ENCODE measurements at places on chromosomes 13 and 19. TPM values are rescaled to one million over a fixed set of nuclear protein-coding genes. Genes with fewer than 3 reads are reported as not detected.

DNA sequence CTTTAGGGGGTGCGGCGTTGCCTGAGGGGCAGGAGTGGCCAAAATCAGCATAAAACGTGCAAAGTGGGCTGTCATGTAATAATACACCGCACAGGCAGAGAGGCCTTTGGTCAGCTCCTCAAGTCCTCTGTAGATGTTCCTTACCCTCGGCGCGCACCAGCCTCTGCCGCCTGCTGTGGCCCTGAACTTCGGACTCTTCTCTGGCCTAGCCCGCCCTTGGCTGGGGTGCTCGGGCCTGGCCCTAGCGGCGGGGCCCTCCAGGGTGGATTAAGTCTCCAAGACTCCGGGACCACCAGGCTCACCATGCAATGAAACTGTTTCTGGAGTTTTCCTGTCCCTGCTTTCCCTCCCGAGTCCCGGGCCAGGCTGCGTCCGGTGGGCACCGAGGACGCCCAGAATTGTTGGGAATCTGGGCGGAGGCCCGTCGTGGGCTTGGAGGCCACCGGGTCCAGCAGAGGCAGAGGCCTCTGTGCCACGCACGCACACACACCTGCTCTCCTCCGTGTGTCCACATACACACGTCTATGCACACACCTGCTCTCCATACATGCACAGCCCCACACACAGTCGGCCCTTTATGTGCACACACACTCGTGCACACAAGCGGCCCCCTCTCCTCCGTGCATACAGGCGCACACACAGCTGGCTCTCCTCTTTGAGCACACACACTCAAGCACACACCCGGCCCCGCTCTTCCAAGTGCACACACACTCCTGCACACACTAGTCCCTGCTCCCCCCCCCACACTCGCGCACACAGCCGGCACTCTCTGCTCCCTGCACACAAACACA is 1.5 kb upstream of the TFDP1 start:
- no peak for DNase-seq
- peak overlapping the region; percentile 79 for H3K4me3 ChIP-seq
- peaks cover 13% of the 10 kb centered on the region for H3K27me3 ChIP-seq
- peaks cover 17% of the 10 kb centered on the region for H3K36me3 ChIP-seq
- H3K27ac ChIP-seq = no peak overlapping the region

- peaks cover 18% of the 10 kb centered on the region for H3K27me3 ChIP-seq
- H3K27ac ChIP-seq = no peak overlapping the region
- DNase-seq = no peak
- peaks cover 42% of the 10 kb centered on the region for H3K4me1 ChIP-seq
- H3K36me3 ChIP-seq = peaks cover 3% of the 10 kb centered on the region
- peak overlapping the region; percentile 81 for H3K4me3 ChIP-seq
These were observed 985 bp upstream of the KCNK6 start for GRCh38 chr19:38318660-38319059.

- no peaks in the 10 kb centered on the region for H3K36me3 ChIP-seq
- no peak for DNase-seq
- peaks cover 27% of the 10 kb centered on the region for H3K4me1 ChIP-seq
- no peak overlapping the region for H3K27ac ChIP-seq
These were observed 49.4 kb downstream of the SACS start for GRCh38 chr13:23384111-23384510.

DNA sequence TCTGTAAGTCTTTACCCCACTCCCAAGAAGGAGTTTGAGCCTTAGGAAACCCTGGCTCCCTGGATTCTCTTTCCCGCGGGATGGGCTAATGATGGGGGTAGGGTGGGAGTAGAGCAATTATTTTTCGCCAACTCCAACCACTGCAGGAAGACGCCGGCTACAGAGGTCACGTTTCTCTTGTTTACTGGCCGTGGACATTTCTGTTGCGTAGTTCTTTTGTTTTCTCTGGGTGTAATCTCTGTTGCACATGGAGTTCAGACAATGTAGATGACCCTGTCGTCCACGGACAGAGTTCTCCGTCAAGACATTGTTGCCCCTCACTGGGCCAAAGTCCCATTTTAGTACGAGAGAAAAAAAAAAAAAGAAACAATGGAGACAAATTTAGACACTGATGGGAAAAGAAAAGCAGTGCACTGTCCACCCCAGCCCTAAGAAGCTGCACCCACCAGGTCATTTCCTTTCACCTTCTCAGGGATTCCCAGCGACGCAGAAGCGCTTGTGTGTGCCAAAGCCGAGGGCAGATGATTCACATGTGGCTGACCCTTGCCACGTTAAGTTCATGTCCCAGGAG is 133.9 kb upstream of the ARGLU1 start:
- H3K4me1 ChIP-seq = peaks cover 44% of the 10 kb centered on the region
- no peak for DNase-seq
- H3K27ac ChIP-seq = peak overlapping the region; percentile 55
- no peaks in the 10 kb centered on the region for H3K36me3 ChIP-seq
- H3K27me3 ChIP-seq = peaks cover 4% of the 10 kb centered on the region

- peaks cover 2% of the 10 kb centered on the region for H3K27me3 ChIP-seq
- DNase-seq = no peak
- peaks cover 33% of the 10 kb centered on the region for H3K36me3 ChIP-seq
- H3K27ac ChIP-seq = no peak overlapping the region
These were observed 2.9 kb upstream of the DCUN1D2 start for GRCh38 chr13:113493315-113493951.

- H3K4me3 ChIP-seq = no peak overlapping the region
- DNase-seq = no peak
- peaks cover 18% of the 10 kb centered on the region for H3K4me1 ChIP-seq
- peaks cover 35% of the 10 kb centered on the region for H3K27me3 ChIP-seq
These were observed 11.0 kb downstream of the CYTH2 start for GRCh38 chr19:48480183-48480557.

DNA sequence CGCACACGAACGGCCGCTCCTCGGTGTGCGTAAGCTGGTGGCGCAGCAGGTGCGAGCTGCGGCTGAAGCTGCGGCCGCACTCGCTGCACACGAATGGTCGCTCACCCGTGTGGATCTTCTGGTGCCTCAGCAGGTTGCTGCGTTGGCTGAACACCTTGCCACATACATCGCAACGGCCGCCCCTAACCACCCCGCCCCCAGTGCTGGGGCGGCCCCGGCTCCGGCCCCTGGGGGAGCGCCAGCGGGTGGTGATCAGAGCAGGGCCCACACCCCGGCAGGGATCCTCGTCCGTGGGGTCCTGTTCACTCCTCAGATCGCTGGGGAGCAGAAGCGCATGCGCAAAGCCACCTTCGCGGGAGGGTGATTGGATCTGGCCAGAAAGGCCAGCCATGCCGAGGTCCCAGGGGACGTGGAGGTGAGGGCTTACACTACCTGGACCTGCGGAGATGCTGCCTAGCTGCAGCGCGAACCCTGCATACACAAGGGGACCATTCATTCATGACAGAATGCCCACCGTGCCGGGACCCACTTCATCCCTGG is 4.7 kb upstream of the UBE2M start:
- H3K36me3 ChIP-seq = peaks cover 15% of the 10 kb centered on the region

DNA sequence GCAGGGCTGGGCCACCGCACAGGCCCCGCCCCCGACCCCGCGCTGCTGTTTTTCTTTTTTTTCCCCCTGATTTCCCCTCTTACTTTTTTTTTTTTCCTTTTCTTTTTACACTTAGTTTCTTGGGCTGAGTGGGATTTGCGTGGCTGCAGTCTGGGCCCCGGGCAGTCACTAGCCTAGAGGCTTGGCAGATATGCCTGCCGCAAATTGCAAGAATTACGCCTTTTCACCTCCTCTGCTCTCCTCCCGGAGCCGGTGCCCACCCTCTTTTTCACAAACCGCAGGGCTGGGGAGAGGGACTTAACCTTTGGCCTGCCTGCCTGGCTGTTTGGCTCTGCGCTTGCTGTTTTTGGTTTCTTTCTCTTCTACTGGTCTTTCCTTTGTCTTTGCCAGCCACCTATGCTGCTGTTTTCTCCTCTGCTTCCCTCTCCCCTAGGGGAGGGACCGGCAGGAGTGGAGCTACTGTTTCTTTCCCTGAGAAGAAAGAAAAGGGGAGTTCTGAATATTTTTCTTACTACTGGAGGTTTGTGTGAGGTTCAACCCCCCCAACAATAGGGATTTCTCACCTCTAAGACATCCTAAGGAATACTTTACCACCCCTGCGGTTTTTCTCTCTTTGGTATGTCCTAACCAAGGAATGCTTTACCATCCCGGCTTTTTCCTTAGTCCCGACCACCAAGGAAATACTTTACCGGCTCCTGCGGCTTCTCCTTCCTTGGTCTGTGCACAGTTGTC is 11.0 kb downstream of the ZNF552 start:
- H3K27ac ChIP-seq = peak overlapping the region; percentile 98
- H3K36me3 ChIP-seq = peaks cover 21% of the 10 kb centered on the region
- DNase-seq = peak; percentile 53

DNA sequence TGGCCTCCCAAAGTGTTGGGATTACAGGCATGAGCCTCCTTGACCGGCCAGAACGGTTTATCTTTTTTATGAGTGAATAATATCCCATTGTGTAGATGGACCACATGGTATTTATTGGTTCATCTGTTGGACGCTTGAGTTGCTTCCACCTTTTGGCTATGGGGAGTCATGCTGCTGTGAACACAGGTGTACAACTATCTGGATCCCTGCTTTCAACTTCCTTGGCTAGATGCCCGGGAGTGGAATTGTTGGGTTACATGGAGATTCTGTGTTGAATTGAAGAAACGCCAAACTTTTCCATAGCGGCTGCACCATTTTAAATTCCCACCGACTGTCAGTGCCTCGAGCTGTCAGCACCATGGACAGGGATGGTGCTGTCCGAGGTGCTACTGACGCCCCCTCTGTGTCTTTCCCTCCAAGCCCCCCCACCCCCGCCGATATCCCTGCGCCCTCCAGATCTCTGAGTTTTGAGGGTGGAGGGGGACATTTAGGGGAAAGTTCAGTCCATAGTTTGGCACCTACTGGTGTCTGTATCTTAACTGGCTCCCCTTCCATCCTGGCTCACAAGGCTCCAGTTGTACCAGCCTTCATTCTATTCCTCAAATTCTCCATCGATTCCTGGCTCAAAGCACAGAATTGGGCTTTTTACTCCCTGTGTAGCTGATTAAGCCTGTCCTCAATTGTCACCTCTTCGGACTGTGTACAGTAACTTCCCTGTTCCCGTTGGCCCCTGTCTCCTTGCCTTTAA is 27.3 kb downstream of the PNPLA6 start:
- H3K27ac ChIP-seq = no peak overlapping the region
- peaks cover 3% of the 10 kb centered on the region for H3K27me3 ChIP-seq
- no peak for DNase-seq
- H3K4me3 ChIP-seq = peak overlapping the region; percentile 15
- peaks cover 18% of the 10 kb centered on the region for H3K36me3 ChIP-seq

GRCh38 chr19:3036119-3036976 is 7.3 kb upstream of the TLE2 start:
- peak overlapping the region; percentile 91 for H3K4me3 ChIP-seq
- DNase-seq = peak; percentile 93
- peaks cover 16% of the 10 kb centered on the region for H3K27me3 ChIP-seq
- H3K36me3 ChIP-seq = no peaks in the 10 kb centered on the region
- peaks cover 24% of the 10 kb centered on the region for H3K4me1 ChIP-seq

DNA sequence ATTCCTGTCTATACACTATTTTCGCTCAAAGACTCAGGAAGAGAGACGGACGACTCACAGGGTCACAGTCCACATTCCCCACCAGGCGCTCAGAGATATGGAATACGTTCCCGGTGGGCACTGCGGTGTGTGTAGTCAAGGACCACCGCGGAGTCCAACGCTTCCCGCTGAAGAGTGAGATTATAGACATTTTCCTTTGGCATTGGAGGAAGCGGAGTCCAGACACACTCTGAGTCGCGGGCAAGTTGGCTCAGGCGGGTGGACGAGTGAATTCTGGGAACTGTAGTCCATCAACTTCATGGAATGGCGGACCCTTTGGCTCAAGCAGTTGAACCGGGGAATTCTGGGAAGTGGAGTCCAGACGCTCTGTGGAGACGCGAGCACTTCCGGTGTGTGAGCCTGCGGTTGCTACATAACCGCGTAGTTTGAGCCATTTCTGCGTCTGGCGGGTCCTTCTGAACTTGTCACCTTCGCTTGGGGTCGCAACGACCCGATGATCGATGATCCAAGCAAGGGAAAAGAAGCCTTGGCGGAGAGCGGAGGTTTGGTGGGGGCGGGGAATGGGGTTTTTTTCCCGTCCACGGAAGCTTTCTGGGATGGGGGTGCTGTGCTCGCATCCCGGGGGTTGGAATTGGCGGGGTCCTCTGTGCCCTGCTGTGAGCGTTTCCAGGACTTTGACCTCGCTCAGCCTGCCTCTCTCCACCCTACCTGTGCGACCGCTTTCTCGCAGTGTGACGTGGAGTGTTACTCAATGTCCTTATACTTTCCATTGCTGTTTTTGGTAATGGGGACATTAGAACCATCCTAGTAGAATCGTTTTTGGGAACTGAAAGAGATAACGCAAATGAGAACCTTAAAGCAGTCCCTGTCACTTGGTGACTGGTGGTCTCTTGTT is at the start of gene ZNF230:
Gene ZNF230, plus strand, starts transcription at position 392 of the 895 bp plus-strand sequence. CDS start 4,122 bp downstream, outside the sequence.
- H3K27ac ChIP-seq = peak within 1 kb of the TSS; percentile 87
- H3K27me3 ChIP-seq = peaks cover 3% of the 10 kb centered on the region
- H3K4me3 ChIP-seq = peak within 1 kb of the TSS; percentile 99
- peak; percentile 81 for DNase-seq

GRCh38 chr19:1417681-1418495 is 10.5 kb downstream of the DAZAP1 start:
- H3K4me1 ChIP-seq = peaks cover 15% of the 10 kb centered on the region
- no peak for DNase-seq
- H3K27ac ChIP-seq = peak overlapping the region; percentile 42
- H3K36me3 ChIP-seq = peaks cover 26% of the 10 kb centered on the region
- peak overlapping the region; percentile 82 for H3K4me3 ChIP-seq

DNA sequence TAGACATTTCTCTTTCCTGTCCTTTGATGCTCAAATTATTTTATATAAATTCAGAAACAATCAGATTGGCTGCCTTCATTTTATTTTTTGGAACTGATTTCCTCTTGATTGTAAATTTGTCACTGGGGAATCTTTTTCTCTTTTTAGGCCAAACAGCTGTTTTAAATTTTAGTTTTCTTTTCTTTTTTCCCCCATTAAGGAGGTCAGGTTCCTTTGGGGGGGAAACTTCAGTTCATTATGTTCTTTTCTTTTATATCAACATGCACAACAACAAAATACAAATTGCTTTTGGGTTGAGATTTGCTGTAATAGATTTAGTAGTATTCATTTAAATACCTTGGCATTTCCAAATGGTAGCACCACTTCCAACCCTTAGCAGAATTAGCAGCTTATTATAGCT is 264.8 kb upstream of the SPRY2 start:
- H3K4me1 ChIP-seq = no peaks in the 10 kb centered on the region
- no peak overlapping the region for H3K4me3 ChIP-seq
- no peaks in the 10 kb centered on the region for H3K36me3 ChIP-seq
- no peak overlapping the region for H3K27ac ChIP-seq
- no peak for DNase-seq

DNA sequence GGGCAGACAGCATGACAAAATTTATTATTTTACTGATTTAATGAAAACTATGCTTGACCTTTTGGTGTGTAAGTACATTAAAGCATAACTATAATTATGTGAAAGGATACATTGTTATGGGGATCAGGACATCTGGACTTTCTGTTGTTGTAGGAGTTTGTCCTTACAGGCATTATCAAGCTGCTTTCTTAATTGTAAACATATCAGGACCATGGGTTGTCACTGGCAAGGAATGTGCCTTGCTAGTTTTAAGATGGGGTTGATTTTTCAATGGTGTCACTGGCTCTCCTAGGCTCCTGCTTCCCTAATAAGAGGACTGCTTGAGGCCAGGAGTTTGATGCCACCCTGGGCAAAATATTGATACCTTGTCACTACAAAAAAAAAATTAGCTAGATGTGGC is 32.6 kb downstream of the KBTBD6 start:
- no peak overlapping the region for H3K4me3 ChIP-seq
- H3K27me3 ChIP-seq = peaks cover 2% of the 10 kb centered on the region
- H3K4me1 ChIP-seq = no peaks in the 10 kb centered on the region
- DNase-seq = no peak
- no peaks in the 10 kb centered on the region for H3K36me3 ChIP-seq
- H3K27ac ChIP-seq = no peak overlapping the region

SWSAP1 gene
- total RNA-seq = 3.3 TPM

DMKN gene
- total RNA-seq = 56.9 TPM

TMEM38A gene
- total RNA-seq = 0.36 TPM

OR7D2 gene
- not detected for total RNA-seq

CGB2 gene
- not detected for total RNA-seq

ZIC5 gene
- 0.10 TPM for total RNA-seq
